ENCODE measurements at places on chromosomes 1 and 21.

DNA sequence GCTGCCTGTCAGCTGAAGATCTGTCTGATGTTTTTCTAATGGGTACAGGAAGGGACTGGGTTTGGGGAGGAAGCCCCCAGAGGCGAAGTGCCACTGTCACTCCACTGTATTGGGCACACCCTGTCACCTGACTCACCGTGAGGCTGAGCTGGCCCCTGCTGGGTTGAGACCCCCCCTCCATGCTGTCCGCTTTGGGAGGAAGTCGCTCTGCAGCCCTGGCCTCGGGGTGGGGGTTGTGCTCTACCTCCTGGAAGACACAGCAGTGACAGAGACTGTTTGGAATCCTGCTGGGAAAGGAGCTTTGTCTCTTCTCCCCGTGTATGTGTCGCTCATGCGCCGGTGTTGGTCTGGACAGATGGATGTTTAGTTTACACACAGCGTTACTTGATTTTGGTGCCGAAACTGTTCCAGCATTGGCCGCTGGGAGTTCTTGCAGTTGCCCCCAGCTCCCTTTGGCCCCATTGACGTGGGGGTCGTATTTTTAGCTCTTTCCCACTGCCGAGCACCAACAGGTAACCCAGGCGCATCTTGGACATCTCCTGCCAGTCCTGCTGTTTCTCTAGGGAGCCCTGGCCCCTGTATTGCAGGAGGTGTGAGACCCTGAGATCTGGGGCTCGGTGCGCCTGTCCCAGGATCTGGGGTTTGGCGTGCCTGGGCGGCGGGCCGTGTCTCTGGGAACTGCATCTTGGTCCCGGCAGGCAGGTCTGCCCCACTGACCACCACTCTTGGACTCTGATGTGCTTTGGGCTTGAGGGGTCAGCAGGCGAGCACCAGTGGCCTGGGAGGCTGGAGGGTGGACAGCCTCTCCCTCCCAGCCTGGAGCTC lies 30.3 kb downstream of the SLX9 start:
- DNase-seq: no peak

- no peak for DNase-seq
These were observed 30.7 kb downstream of the ALPL start for GRCh38 chr1:21539933-21540332.

- no peak for DNase-seq
These were observed 90.4 kb downstream of the PAX7 start for GRCh38 chr1:18721041-18721440.

DNA sequence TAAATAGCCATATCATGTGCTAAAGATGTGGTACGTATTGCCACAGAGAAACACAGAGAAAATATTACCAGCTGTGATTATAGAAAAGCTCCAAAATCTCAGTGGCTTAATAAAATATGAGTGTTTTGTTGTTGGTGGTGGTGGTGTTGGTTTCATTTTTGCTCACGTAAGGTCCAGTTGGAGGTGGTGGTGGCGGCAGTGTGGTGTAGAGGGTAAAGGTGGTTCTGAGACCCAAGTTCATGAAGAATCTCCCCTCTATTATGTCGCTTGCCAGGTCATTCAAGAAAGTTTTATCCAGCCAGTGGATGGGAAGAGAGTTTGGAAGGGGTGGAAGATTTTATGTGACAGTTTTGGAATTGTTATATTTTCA lies 217.6 kb upstream of the SAMSN1 start:
- no peak for DNase-seq

- DNase-seq: no peak
These were observed 134.2 kb downstream of the GDAP2 start for GRCh38 chr1:117795190-117795589.

DNA sequence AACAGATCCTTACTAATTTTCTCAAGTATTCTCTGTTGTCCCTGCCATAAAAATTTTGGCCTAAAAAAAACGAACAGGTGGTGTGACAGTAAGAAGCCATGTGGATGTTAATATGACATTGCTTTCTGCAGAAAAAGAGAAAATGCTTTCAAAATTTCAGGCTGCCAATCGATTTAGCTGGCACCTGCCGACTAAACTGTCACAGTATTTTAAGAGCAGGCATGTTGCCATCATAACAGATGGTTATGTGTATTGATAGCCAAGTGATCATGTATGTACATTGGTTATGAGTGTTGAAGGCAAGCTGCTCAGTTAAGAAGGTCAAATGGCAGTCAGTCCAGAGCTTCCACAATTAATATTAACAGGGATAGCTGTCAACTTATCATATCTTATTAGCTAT lies 1017.0 kb downstream of the MRPL39 start:
- no peak for DNase-seq

DNA sequence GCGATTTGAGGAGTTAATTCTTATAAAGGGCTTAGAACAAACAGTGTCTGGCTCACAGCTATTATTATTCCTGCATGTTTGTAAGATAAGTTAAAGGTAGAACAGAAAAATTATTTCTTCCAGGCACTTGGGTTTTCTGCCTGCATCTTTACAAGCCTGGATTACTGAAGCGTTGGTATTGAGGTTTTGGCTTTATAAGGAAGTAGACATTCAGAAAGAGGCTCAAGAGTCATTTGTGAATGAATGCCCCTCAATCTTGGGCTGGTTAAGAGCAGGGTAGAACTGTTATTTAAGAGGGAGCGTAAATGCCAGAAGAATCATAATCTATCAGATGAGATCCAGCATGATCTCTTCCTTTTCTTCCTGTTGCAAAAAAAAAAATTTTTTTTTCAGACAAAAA lies 77.3 kb upstream of the ARID1A start:
- DNase-seq: no peak
